Activated naive CD4-positive, alpha-beta T cell treated with anti-CD3 and anti-CD28 coated beads, Interleukin-2, amount 10 ng/mL, durations not matched to agents 7 days and 5 days (primary cell): ENCODE measurements at places on chromosomes 1 and 21.

- no peak for DNase-seq
These were observed 43.7 kb downstream of the TRIM11 start for GRCh38 chr1:228362884-228363450.

DNA sequence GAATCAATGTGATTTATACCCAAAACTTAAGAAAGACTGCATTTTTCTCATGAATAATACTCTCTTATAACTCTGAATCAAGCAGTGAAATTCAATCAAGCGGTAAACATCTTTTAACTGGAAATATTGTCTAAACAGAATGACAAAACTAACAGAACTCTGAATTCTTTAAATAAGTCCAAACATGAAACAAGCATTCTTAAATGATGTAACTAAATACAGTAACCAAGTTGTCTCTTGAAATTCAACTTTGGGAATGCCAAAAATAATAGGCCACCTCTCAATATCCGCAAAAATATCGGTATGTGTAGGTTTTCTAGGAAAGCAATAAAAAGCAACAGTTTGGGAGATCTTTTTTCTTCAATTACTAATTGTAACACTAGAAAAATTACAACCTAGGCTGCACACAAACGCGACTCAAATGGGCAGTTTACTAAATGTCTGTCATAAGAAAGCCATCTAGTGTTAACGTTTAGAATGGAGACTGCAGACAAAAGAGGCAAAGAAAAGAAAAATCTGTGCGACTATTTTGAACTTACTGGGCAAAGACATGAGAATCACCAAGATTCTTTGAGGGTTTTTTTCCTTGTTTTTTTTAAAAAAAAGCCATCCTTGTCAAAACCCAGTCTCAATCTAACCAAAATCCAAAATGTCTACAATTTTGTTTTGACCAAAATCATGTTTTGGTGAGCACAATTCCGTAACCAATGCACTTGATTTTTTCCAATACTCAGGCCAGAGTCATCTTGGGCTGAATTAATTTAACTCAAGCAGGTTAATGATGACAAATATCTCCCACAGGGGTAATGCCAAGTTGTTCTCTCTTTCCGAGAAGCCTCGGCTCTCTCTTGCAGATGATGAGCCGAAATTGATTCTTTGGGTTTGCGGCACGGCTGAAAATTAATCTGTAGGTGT, 1.3 kb downstream of the SIPA1L2 start:
- no peak for DNase-seq

GRCh38 chr1:54302951-54303843, 103.0 kb downstream of the SSBP3 start:
- no peak for DNase-seq

GRCh38 chr1:174740249-174740968, 259.3 kb upstream of the CACYBP start:
- DNase-seq: no peak

DNA sequence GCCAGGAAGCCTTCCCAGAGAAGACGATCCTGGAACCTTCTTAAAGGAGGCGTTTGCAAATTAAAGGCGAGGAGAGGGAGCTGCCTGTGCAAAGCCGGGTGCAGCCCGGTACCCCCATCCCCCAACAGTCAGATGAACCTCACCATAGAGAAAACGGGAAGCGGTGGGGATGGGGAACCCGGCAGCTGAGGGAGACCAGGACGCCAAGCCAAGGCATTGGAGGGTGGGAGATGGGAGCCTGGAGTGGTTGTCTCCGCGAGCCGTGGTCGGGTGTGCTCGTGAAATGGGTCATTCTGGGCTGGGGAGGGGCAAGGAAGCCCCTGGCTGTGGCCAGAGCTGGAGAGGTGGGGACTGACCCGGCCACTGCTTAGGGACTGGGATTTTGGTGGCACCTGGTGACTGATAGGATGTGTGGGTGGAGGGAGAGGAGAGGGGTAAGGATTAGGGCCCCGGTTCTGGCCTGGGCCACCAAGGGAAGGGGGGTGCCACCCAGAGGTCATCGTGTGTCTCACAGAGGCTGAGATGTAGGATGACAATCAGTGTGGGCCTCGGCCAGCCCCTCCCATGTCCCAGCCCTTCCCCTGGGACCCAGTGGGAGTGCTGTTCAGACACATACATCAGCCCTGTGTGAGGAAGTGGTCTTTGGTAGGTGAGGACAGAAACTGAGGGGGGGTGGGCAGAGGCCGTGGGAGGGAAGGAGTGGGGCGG, 676 bp upstream of the PADI2 start:
- DNase-seq: no peak

DNA sequence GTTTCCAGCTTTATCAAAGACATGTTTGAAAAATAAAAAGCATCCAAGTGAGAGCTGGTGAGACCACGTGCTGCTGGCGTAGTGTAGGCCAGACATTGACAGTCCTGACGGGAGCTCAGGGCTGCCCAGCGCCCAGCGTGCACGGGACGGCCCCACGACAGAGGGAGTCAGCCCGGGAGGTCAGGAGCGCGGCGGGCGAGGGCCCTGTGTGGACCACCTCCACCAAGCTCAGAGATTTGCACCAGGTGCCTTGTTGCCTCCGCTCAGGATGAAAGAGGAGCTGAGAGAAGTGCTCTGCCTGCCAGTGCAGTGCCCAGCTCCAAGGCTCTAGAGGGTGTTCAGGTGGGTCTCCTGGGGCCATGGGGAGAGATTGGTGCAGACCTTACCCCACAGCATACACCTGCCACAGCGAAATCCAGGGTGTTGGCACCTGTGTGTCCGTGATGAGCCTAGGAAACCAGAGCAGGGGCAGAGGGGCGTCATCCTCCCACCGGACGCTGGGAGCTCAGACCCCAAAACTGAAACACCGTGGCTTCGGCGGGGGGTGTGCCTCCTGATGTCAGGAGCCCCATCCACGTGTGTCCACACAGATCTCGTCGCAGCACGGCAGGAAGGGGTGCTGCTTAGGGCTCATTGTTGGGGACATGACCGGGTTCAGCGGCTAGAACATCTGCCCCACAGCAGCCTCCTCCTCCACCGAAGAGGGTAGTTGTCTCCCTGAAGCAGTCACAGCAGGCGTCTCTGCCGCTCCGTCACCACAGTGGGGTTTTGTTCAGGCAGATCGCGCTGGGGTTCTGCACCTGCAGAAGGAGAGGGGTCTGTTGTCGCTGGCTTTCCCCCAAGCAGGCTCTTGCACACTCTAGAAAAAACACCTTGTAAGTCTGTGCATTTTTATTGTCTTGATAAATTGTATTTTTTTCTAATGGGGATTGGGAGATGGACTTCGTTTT, 64.2 kb downstream of the POFUT2 start:
- no peak for DNase-seq

- DNase-seq: no peak
These were observed 28.9 kb downstream of the OLFM3 start for GRCh38 chr1:101967871-101968270.
